ENCODE measurements at places on chromosomes 12 and 14. TPM values are rescaled to one million over a fixed set of nuclear protein-coding genes. Genes with fewer than 3 reads are reported as not detected.

The SLCO1A2 gene
- polyA plus RNA-seq: 0.15 TPM

DNA sequence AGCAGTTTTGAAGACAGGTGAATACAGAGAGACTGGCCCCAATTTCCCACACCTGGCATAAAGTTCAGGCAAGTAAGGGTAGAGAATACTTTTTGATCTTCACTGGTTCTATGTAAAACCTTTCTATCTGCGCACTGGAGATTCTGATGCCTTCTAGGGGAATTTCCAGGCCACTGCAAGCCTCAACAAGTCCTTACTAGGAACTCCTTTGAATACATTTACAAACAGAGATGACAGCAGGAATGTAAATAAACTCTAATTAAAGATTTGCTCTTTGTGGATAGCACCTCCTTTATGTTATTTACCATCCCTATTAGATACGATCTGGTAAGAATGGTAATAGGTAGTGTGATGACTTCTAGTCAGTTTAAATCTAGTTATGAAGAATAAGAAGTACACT is 69.2 kb downstream of the NTN4 start:
- no peak for DNase-seq

- no peak for DNase-seq
These were observed 1043.2 kb upstream of the TMEM132C start for GRCh38 chr12:127223731-127224130.

The NKX2-1 gene
- not detected for polyA plus RNA-seq

GRCh38 chr14:34650786-34651584 is 21.0 kb upstream of the SNX6 start:
- DNase-seq: no peak

DNA sequence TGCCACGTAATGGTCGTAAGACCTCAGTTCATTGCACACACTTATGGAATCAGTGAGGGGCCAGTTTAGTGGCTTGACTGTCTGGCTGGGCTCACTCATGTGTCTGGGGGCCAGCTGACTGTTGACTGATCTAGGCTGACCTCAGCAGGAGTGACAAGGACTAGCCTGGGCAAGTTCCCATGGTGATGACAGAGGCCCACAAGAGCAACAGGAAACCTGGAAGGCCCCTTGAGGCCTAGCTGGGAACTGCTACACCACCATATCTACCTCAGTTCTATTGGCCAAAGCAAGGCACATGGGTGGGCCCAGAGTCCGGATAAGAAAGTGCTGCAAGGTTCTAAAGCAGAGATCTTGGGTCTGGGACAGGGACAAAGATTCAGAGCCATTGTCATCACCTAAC is 21.3 kb upstream of the RFLNA start:
- DNase-seq: no peak

The AMN gene
- 121 TPM for polyA plus RNA-seq

- DNase-seq: no peak
These were observed 185.1 kb downstream of the CHST11 start for GRCh38 chr12:104641862-104642261.

The KLRB1 gene
- polyA plus RNA-seq: 0.73 TPM

The OTX2 gene
- polyA plus RNA-seq: not detected

DNA sequence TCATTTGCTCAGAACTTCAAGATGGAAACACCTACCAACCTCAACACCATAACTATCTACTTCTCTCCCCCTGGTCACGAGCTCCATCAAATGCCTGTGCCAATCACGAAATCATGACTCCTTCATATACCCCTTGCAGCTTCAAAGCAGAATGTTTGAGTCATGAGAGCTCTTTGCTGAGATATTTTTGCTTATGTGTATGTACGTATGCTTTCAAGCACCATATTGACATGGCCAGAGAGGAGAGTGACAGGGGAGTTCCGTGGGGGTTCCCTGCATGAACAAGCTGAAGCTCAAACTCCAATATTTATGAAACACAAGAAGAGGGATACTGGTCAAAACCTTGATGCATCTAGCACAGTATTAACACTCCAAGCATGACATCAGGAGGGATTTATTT is 374.4 kb downstream of the DPF3 start:
- DNase-seq: no peak

The LRCOL1 gene
- polyA plus RNA-seq: 1.0 TPM

GRCh38 chr12:107267604-107268003 is 174.3 kb upstream of the CRY1 start:
- DNase-seq: no peak

GRCh38 chr12:26471560-26471959 is 276.2 kb downstream of the SSPN start:
- DNase-seq: no peak

The FIGNL2 gene
- 3.1 TPM for polyA plus RNA-seq

The TRPV4 gene
- polyA plus RNA-seq: 24.5 TPM

DNA sequence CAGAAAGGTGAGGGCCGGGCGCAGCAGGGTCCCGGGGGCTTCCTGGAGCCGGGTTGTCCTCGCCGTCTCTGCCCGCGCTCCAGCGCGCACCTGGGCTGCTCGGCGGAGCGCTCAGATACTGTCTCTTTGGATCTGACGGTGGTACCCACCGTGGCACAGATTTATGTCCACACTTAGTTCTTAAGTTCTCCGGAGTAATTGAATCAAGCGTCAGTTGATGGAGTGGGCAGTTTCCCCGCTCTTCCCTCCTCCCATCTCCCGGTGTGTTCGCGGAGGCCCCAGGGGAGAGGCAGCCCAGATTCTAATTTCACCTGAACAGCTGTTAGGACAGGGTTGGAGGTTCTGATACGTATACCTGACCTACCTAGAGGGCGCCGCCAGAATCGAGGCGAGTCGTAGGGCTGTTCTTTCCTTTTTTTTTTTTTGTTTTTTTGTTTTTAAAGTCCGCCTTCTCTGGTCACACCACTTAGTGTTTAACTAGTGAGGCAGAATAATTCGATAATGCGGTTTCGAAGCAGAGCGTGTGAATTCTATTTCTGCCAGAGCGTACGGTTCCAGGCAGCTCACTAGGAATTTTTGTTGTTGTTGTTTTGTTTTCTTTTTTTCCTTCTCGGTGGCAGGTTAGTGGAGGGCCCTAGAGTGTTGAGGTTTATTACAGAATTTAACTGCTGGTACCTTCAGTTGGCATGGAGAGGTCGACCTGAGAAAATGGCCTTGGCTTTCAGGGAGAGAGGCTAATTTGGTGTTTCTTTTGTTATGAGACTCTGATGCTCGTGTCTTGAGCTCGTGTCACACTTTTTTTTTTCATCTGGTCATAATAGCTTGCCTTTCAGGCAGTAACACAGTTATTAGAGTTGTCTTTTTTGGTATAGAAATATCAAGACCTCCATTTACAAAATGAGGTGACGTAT is 22.3 kb upstream of the GNS start:
- peak; percentile 51 for DNase-seq

- DNase-seq: no peak
These were observed 27.6 kb downstream of the PDE3A start for GRCh38 chr12:20395791-20396550.

DNA sequence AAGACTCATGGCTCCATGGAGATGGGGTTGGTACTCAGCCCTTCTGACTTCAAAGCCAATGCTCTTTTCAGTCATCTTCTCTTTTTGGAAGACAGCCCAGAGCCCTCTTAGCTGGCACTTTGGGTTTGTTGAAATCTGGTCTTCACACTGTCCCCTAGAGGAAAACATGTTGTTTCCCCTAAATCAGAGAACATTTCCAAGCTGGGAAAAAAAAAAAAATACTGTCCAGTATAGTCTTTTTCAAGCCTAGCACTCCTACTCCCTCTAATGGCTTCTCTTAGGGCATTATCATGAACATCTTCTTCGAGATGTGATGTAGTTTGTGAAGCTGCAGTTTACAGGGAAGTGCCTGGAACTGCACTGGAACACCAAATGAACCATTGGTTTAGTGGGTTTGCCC is 3.0 kb upstream of the ZC3H14 start:
- peak; percentile 64 for DNase-seq

DNA sequence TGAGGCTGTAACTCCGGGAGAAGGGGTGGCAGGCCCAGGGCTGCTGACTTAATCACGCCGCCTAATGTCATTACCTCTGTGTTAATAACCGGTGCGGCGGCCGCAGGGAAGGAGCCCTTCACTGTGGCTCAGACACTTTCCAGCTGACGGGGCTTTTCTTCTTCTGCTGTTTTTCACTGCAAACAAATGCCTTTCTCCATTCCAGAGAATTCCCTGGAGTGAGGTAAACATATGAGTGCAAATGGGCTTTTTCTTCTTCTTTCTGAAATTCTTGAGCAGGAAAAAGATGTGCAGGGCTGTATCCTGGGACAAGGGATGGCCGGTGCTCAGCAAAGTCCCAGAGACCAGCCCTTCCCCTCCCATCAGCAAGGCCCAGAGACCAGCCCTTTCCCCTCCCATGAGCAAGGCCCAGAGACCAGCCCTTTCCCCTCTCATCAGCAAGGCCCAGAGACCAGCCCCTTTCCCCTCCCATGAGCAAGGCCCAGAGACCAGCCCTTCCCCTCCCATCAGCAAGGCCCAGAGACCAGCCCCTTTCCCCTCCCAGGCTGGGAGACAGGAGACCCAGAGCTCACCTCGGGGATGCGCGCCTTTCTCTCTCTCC is 33.4 kb upstream of the FAM181A start:
- peak; percentile 58 for DNase-seq

DNA sequence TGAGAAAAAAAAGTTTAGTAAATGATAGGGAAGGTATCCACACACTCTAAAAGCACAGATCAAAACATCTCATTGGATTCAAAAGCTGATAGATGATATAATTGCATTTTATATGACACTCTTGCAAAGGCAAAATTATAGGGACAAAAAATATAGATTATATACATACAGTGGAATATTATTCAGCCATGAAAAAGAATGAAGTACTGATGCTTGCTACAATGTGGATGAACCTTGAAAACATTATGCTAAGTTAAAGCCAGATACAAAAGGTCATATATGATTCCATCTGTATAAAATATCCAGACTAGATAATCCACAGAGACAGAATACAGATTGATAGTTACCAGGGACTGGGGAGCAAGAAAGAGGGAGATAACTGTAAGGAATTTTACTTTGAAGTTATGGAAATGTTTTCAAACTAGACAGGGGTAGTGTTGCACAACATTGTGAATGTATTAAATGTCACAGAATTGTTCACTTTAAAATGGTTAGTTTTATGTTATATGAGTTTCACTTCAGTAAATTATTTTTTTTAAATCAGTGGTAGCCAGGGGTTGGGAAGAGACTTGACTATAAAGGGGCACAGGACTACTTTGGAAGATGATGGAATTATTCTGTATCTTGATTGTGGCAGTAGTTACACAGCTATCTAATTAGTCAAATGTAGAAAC is 41.7 kb upstream of the CDKN3 start:
- DNase-seq: no peak

- no peak for DNase-seq
These were observed 26.0 kb downstream of the ZNF664 start for GRCh38 chr12:123998991-123999359.

The PPP1CC gene
- polyA plus RNA-seq: 57.0 TPM

DNA sequence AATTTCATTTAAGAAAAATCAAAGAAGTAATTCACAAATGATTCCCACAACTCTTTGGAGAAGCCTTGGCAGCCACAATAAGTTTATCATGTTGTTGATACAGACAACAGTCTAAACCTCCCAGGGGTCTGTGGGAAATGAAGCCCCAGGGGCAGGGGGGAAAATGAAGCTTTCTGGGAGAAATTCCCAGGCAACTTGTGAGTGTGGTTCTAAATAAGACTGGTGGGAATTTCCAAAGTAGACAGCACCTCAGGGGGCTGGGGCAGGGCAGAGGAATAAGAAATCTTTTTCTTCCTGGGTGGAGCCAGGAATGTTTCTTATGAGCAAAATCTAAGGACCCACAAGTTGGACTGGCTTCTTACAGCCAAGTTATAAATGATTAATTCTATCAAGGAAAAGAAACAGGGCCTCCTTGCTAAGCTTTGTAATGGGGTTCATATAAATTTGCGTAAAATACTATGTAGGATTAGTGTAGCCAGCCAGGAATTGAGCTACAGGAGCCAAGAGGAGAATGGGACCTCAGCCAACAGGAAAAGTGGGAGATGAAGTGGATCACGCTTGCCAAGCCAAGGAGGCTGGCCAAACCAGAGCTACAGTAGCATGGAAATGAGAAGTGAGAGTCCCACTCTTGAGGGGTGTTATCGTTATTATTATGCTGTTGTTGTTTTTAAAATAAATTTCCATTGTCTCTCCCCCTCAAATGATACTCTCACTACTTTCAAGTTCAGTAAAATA is 182.9 kb upstream of the FAR2 start:
- no peak for DNase-seq

The CLEC2A gene
- polyA plus RNA-seq: not detected

GRCh38 chr14:63745858-63746425 is 18.1 kb upstream of the SGPP1 start:
- no peak for DNase-seq

The CCDC177 gene
- not detected for polyA plus RNA-seq

The KCNA5 gene
- 1.8 TPM for polyA plus RNA-seq

DNA sequence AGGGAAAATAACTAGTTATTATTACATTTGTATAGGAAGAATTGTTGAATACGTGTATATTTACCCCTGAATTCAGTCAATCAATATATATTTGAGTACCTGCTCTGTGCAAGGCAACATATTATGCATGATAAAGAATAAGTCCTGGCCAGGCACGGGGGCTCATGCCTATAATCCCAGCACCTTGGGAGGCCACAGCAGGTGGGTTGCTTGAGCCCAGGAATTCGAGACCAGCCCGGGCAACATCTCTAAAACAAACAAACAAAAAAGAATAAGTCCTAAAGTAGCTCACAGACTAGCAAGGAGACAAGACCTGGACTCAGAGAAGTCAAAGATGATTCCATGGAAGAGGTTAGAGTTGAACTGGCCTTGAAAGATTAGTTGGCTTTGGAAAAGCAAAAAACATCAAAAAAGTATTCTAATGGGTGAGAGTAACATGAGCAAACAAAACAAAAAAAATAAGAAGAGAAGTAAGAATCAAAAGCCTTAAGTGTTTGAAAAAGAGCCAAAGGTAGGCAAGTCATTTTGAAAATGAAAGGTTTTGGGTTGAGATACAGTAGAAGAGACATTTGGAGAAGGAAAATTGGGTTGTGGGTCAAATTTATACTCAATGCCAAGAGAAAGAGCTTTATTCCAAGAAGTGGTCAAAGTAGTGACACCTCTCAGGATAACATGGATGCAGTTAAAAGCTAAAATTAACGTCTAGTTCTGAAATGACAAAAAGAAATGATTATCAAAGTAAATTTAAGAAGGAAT is 115.2 kb upstream of the BCAT1 start:
- DNase-seq: no peak

DNA sequence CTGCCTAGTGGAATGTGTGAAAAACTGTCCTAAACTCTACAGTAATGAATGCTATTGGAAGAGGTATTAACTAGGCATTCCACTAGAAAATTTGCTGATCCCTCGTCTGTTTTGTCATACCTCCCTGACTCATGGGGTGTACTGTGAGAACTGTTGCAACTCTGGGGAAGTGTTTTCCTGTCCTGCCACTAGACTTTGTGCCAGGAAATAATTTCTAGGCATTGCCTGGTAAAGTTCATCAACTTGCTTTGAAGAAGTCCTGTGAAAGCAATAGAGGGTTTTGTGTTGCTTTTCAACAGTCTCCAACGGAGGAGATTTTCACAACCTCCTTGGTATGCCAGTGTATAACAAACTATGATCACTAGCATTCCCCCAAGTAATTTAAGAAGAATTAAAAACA is 139.9 kb downstream of the AKAP6 start:
- DNase-seq: no peak

GRCh38 chr14:89842837-89843236 is 111.7 kb downstream of the EFCAB11 start:
- DNase-seq: no peak

The MSRB3 gene
- 10.3 TPM for polyA plus RNA-seq

All from kidney (tissue), 22 donors.